ENCODE measurements at places on chromosomes 2 and 18. TPM values are rescaled to one million over a fixed set of nuclear protein-coding genes. Genes with fewer than 3 reads are reported as not detected.

- no peaks in the 10 kb centered on the region for H3K27me3 ChIP-seq
- no peak overlapping the region for H3K4me3 ChIP-seq
- DNase-seq = no peak
- H3K27ac ChIP-seq = no peak overlapping the region
- H3K4me1 ChIP-seq = no peaks in the 10 kb centered on the region
Observed at GRCh38 chr2:86646865-86647264, 23.2 kb upstream of the RNF103 start.

GRCh38 chr2:217729421-217730053 lies 273.3 kb downstream of the TNS1 start:
- no peaks in the 10 kb centered on the region for H3K4me1 ChIP-seq
- no peak overlapping the region for H3K27ac ChIP-seq
- H3K27me3 ChIP-seq = no peaks in the 10 kb centered on the region
- no peak overlapping the region for H3K4me3 ChIP-seq

DNA sequence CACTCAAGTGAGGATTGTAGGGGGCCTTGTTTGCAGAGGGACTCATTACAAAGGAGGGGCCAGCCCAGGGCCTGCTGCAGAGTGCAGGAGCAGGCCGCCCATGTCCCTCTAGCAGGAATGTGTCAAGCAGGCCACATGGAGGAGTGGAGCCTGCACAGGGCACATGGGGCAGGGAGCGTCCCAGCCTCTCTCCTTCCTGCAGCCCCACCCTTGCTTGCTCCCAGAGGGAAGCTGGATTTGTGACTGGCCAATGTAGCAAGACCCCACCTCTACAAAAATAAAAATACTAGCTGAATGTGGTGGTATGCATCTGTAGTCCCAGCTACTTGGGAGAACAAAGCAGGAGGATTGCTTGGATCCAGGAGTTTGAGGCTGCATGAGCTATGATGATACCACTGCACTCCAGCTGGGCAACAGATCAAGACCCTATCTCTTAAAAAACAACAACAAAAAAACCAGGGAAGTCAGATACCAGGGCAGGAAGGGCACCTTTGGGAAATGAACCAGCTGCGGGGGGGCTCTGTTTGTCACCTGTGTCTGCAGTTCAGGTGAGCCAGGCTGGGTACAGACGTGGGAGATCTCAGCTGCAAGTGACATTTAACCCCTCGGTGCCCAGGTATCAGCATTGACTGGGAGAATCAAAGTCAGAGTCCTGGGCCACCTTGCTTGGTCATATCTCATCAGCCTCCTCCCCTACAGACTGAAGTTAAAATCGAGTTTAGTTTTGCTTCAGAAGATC lies 27.7 kb downstream of the IMPA2 start:
- H3K27ac ChIP-seq = no peak overlapping the region
- no peaks in the 10 kb centered on the region for H3K4me1 ChIP-seq
- no peak for DNase-seq
- no peaks in the 10 kb centered on the region for H3K27me3 ChIP-seq
- H3K36me3 ChIP-seq = no peaks in the 10 kb centered on the region
- no peak overlapping the region for H3K4me3 ChIP-seq

DNA sequence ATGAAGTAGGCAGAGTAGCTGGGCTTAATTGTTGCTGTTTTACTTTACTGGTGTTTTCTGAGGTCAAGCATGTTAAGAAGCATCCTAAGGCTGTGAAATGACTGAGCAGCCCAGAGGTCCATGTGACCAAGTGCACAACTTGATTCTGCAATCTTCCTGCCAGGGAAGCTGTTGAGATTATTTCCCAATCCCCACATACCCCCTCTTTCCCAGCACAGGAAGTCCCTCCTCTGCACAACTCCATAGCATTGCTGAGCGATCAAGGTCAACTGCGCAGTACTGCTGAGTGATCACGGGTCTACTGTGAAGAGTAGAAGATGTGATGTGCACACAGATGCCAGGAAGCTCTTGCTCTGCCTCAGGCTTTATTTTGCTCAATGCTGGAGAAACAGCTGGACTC lies 105.8 kb downstream of the GALNT14 start:
- H3K4me3 ChIP-seq = no peak overlapping the region
- DNase-seq = no peak
- no peak overlapping the region for H3K27ac ChIP-seq
- no peaks in the 10 kb centered on the region for H3K4me1 ChIP-seq
- H3K36me3 ChIP-seq = no peaks in the 10 kb centered on the region

GRCh38 chr2:241810307-241811200 lies 1.6 kb downstream of the NEU4 start:
- DNase-seq = no peak
- H3K36me3 ChIP-seq = no peaks in the 10 kb centered on the region
- no peak overlapping the region for H3K27ac ChIP-seq
- H3K4me1 ChIP-seq = no peaks in the 10 kb centered on the region

GRCh38 chr2:101524806-101525430 lies 50.0 kb upstream of the RFX8 start:
- DNase-seq = no peak
- no peak overlapping the region for H3K4me3 ChIP-seq
- no peak overlapping the region for H3K27ac ChIP-seq
- H3K27me3 ChIP-seq = no peaks in the 10 kb centered on the region

The KIAA2012 gene
- not detected for total RNA-seq
